ENCODE measurements at places on chromosomes 3 and 15.

- no peak for DNase-seq
Observed at GRCh38 chr3:22634433-22634832, 568.7 kb upstream of the UBE2E2 start.

GRCh38 chr3:29279806-29280205, 1.1 kb upstream of the RBMS3 start:
- DNase-seq: no peak

GRCh38 chr3:158810823-158811724, 9.2 kb downstream of the MFSD1 start:
- DNase-seq: no peak

- no peak for DNase-seq
Observed at GRCh38 chr3:149342413-149343380, 9.3 kb upstream of the TM4SF18 start.

GRCh38 chr15:67066959-67067853, 1.8 kb downstream of the SMAD3 start:
- no peak for DNase-seq

DNA sequence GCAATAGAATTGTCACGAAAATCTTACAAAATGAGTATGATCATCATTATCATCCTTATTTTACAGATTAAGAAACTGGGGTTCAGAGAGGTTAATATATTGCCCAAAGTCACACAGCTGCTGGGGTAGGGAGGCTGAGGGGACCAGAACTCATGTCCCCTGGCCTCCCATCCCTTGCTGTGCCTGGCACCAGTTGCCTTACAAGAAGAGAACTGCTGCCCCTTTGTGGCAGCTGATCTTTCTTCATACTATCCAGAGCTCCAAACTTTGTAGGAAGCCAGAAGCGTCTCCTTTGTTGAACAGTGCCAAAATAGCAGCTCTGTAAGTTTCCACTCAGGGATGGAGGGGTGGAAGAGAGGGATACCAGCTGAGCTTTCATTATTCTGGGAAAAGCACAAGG, 236.8 kb upstream of the TBC1D5 start:
- no peak for DNase-seq

GRCh38 chr15:56241374-56242105, 2.1 kb downstream of the RFX7 start:
- DNase-seq: no peak

- DNase-seq: no peak
Observed at GRCh38 chr3:169667166-169668071, 3.9 kb upstream of the MECOM start.

GRCh38 chr3:152519376-152519775, 250.6 kb downstream of the MBNL1 start:
- DNase-seq: no peak

DNA sequence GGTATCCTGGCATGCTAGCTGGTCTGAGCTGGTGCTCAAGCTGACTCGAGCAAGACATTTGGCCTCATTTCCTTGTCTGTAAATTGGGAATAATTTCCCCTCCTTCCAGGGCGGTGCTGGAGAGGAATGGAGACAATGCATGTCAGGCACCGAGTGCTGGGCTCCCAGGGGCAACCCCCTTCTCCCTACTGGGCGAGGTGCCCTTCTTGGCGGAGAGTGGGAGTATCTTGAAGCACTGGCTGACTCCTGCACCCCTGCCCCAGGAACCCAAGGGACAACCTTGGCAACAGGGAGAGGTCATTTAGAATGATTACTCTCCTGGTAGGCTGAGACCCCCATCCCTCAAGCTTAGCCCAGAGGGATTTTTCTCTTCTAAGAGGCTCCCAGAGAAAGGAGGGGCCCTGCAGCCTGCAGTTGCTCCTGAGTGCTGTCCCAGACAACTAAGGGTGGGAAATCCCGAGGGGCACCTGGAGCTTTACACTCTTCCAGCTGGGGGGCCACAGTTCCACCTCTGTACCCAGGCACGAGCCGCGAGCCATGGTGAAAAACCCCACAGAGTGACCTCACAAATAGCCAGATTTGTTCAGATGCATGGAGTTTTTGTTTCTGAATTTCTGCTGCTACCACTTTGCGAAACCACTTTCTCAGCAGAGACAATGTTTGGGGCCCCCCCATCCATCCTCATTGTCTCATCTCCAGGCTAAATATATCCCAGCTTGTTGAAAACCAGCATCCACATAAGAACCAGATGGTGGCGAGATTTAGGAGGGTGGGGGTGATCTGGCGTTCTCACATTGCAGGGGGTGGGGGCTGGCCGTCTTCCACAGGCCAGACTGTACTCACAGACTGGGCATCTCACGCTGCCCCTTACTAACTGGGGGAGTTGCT, 44.8 kb downstream of the ABTB1 start:
- no peak for DNase-seq

DNA sequence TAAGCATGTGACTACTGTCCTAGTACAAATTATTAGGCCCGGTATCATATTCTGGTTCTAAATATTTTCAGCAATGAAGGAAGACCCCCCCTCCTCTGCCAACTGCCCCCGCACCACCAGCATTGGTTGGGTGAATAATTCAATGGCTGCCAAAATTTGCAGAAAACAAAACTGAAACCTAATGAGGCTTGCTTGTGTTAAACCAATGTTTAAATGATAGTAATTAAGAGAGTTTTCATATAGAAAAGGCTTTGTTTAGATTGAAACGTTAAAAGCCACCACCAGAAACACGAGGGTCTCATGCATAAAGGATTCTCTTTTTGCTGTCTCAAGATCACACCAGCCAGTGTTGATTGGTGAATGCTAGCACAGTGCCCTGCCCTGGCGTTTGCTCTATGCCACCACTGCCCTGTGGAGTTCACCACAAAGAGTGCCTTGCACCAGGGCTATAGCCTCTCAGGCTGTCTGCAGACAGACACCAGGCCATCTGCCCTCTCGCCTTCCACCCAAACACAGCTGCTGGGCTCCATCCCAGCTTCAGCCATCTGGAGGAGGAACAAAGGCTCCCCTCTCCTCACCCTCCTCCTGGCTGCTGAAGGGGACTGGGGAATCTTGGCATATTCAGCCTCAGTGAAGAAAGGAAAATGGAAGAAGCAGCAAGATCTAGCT, 200.3 kb upstream of the PFN2 start:
- no peak for DNase-seq

All from left lobe of liver (tissue), 2 donors.